Karpas-422 (cell line): ENCODE measurements at places on chromosomes 7 and 10.

GRCh38 chr7:21468969-21469368, 41.1 kb downstream of the SP4 start:
- no peaks in the 10 kb centered on the region for H3K27me3 ChIP-seq
- no peak for DNase-seq
- H3K4me3 ChIP-seq = no peak overlapping the region
- no peak overlapping the region for H3K27ac ChIP-seq
- peaks cover 17% of the 10 kb centered on the region for H3K4me1 ChIP-seq

DNA sequence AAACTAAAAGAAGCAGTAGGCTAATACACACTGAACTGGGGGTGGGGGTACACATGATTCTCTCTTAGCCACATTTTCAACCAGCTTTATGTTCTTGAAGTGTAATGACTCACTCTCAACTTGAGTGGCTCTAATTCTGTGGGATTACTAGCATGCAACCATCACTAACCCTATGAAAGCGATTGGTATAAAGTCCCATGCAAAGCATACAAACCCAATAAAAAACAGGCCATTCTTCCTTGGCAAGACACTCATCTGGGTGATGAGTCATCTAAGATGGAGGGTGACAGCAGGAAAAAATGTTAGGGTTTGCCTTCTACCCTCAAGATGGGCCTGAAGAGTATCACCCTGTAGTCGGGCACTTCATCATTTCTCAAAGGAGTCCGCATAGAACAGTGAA, 14.9 kb upstream of the PON3 start:
- no peaks in the 10 kb centered on the region for H3K27me3 ChIP-seq
- no peak overlapping the region for H3K27ac ChIP-seq
- no peaks in the 10 kb centered on the region for H3K4me1 ChIP-seq
- H3K36me3 ChIP-seq = no peaks in the 10 kb centered on the region
- H3K4me3 ChIP-seq = no peak overlapping the region

GRCh38 chr10:90125456-90126255, 424.3 kb downstream of the KIF20B start:
- H3K4me1 ChIP-seq = no peaks in the 10 kb centered on the region
- H3K36me3 ChIP-seq = no peaks in the 10 kb centered on the region

DNA sequence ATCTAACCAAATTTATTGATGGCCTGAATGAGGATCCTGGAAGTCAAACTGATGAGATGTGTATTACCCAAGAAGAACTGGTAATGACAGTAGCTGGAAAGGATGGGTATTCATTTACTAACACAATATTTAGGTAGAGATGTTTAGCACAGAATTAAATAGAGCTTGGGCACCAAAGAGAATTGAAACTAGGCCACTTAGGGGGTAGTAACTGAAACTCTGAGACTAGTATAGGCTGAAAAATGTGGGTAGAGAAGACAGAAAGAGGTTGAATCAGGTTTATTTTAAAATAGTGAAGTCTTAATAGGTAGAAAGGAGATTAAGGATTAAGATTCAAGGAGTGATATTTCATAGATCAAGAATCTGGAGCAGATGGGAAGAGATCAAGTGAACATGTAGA, 155.8 kb downstream of the MLLT10 start:
- peaks cover 7% of the 10 kb centered on the region for H3K4me1 ChIP-seq
- no peaks in the 10 kb centered on the region for H3K27me3 ChIP-seq
- H3K36me3 ChIP-seq = no peaks in the 10 kb centered on the region; the same call in 1 of the 2 replicates

DNA sequence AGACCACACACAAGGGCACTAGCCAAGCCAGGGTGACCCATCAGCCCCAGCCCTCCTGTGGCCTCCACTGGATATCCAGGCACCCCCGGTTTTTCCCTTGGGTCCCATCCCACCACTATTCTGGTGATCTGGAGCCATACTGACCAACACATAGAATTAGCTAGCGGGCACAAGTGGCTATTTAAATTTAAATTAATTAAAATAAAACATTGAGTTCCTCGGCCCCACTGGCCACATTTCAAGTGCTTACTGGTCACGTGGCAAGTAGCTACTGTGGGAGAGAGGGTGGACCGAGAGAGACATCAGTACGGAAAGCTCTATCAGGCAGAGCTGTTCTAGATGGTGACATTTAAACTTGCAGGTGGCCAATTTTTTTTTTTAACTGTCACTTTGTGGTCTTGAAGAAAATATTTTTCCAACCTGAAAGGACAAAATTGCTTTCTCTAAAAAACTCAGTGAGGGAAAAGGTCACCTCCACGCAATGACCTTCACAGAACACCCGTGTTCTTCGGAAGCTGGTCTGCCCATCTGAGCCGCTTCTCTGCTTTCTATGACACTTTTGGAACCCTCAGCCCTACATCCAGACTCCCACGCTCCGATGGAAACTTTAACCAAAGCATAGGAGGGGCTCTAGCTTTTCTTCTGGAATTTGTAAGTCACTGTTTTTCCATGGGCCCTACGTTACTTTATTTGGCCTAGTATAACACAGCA, 30.0 kb downstream of the HIPK2 start:
- no peaks in the 10 kb centered on the region for H3K27me3 ChIP-seq
- no peak for DNase-seq
- no peak overlapping the region for H3K27ac ChIP-seq
- no peaks in the 10 kb centered on the region for H3K4me1 ChIP-seq
- no peak overlapping the region for H3K4me3 ChIP-seq
- no peaks in the 10 kb centered on the region for H3K36me3 ChIP-seq

- H3K27me3 ChIP-seq = no peaks in the 10 kb centered on the region
- H3K4me1 ChIP-seq = no peaks in the 10 kb centered on the region
- DNase-seq = no peak
- no peaks in the 10 kb centered on the region for H3K36me3 ChIP-seq
- H3K4me3 ChIP-seq = no peak overlapping the region
These were observed 83.4 kb downstream of the NEURL1 start for GRCh38 chr10:103576862-103577261.
